ENCODE measurements at places on chromosomes 4 and X.
A peak's percentile ranks its signal among the peaks of the same experiment; 100 is the strongest.

- DNase-seq, result no peak
Observed at GRCh38 chr4:31053451-31053850, 333.3 kb downstream of the PCDH7 start.

DNA sequence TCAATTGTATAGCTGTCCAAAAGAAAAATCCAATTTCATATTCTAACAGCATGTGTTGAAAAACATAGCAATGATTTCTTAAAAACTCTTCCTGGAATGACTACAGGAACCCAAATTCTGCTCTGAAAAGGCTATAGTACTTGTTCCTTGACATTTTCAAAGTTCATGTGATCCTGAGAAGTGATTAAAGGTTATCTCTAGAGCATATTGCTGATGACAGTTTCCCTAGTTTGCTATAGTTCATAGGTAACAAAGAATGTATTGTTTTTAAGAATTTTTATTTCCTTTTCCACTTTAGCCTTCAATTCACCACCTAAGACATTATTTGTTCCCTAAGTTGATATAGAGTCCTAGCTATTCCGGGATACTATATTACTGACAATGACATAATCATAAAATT is 1614.6 kb downstream of the PCDH7 start:
- no peak for DNase-seq

DNA sequence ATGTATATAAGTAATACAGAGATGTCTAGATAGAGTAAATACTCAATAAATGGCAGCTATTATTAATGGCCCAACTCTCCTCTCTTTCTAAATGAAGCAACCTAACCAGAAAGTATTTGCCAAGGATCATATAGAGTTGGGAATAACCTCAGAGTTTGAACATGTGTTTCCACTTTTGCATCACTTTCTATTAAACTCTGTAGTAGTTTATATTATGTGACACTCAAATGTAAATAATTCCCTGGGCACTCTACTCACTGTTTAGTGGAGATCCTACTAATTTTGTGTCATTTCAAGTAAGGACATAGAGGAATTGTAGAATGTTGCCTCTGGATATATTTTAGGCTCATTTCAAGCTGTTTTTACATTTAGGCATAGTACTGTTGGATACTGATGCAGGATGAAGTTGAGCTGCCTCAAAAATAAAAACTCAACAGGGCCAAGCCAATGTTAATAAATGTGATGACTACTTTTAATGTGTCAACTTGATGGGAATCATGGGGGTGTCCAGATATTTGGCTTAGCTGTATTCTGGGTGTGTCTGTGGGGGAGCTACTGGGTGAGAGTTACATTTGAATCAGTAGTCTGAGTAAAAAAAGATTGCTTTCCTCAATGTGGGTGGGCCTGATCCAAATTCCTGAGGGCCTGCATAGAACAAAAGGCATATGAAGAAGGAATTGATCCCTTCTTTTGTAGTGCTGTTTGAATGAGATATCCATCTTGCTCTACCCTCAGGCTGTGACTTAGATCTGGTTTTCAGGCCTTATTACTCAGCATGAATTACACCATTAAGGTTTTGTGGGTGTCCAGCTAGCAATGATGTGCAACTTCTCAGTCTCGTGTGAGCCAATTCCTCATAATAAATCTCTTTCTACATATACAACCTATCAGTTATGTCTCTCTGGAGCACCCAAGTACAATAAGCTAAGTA is 1368.2 kb downstream of the STIM2 start:
- DNase-seq, result peak; percentile 19

GRCh38 chrX:29690061-29690460 is 525.3 kb upstream of the MAGEB2 start:
- peak; percentile 50 for DNase-seq

DNA sequence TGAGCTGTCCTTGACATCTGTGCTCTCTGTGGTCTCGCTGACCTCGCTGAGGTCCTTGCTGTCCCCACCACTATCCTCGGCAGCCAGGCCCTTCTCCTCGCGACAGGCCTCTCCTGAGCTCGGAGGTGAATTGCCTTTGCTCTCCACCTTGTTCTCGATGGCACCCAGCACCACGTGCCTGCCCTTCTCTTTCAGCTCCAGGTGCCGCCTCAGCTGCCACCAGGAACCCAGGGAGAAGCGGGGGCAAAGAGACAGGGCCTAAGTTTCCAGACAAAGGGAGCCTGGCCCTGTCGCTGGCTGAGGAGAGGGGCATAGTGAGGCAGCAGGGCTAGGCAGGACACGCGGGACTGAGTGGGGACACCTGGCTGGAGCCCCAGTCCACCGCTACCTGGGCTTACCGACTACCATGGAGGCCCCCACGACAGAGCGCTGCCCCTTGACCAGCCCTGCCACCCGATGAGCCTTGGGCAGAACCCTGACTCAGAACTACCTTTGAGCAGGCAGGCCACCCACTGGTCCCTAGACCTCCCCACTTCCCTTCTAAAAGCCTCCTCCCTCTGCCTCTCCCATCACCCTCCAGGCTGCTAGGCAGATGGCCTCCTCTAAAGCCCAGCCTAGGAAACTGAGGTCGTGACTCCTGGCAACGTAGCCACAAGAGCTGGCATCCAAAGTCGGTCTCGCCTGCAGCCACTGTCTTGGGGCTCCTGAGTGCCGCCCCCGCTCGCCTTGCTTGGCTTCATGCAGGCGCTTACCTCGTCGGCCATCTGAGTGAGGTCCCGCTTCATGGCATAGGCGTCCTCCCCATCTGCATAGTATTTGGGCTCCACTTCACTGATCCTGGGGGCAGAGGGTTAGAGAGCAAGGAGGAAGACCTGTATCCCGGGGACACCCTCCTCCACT is 4.2 kb upstream of the ARHGAP4 start:
- DNase-seq, result no peak

DNA sequence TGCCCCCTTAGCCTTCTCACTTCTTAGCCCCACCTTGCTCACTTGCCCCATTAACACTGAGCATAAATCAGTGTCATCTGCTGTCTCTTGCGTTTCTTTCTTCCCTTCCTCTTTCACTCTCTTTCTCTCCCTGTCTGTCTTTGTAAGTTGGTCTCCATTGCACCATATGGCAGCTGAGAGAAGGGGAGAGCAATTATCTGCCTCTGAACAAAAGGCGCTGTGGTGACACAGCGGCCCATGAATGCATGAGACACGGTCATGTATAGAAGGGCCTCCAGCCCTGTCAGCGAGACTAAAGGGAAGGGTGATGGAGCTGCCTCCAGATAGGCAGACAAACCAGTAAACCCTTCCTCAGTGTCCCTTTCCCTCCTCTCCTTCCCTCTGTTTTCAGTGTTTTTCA is 88.8 kb upstream of the PCDH18 start:
- peak; percentile 27 for DNase-seq

GRCh38 chr4:105504744-105505143 is 30.9 kb upstream of the PPA2 start:
- DNase-seq, result peak; percentile 47

- no peak for DNase-seq
Observed at GRCh38 chr4:66927937-66928336, 617.4 kb downstream of the CENPC start.

Measured in fibroblast of lung (primary cell).